ENCODE measurements at places on chromosomes 11 and 22.

- no peak for DNase-seq
These were observed 2.2 kb downstream of the ZNF143 start for GRCh38 chr11:9462806-9463537.

DNA sequence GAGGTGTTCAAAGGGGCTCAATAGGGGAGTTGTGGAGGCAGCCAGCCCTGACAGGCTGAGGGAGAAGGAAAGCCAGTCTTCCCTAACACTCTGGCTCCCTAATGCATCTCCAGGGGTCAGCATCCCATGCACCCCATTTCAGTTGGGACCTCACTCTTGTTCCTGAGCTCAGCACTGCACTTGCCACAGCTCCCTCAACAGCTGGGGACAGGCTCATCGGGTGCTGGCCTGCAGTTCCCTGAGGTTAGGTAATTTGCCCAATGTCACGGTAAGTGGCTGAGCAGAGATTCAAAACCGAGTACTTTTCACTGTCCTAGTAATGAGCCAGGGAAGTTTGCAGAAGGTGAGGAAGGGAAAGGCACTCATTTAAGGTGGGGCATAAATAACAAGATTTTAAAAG is 20.8 kb downstream of the VSTM5 start:
- no peak for DNase-seq

GRCh38 chr22:46446799-46447198 is 90.6 kb downstream of the CELSR1 start:
- DNase-seq, result no peak

DNA sequence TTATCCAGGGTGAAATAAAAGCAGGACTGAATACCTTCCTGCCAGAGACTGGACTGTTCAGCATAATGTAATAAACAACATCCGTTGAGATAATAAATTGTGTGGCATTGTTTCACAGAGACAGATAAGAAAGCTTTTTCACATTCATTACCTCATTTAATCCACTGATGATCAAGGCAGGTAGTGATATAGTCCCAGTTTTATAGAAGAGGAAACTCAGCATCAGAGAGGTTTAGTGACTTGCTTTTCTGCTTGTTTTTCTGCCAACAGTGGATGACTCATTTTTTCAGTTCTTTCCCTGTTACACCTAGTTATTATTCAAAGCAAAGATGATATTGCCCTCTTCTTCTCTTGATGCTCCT is 4.0 kb downstream of the MYO18B start:
- peak; percentile 47 for DNase-seq

DNA sequence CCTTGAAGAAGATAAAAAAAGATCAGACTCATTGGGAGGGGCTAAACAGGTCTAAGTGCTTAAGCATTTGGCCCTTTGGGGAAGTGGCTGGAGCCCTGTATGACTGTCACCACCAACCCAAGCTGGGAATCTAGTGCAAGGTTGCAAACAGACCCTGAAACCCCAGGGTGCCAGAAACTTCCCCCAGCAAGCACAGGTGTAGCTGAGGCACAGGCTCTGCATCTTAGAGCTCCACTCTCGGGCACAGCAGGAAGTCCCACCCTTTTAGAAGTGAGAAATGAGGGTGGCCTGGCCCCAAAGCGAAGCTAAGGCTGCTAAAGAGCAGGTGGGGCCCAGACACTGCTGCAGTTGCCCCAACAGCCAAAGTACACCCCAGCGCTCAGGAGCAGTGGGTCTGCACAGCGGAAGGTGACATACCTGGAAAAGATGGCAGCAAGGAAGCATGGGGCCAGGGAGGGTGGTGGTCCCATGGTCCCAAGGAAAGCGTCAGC is 5.8 kb upstream of the KDM2A start:
- DNase-seq, result no peak

DNA sequence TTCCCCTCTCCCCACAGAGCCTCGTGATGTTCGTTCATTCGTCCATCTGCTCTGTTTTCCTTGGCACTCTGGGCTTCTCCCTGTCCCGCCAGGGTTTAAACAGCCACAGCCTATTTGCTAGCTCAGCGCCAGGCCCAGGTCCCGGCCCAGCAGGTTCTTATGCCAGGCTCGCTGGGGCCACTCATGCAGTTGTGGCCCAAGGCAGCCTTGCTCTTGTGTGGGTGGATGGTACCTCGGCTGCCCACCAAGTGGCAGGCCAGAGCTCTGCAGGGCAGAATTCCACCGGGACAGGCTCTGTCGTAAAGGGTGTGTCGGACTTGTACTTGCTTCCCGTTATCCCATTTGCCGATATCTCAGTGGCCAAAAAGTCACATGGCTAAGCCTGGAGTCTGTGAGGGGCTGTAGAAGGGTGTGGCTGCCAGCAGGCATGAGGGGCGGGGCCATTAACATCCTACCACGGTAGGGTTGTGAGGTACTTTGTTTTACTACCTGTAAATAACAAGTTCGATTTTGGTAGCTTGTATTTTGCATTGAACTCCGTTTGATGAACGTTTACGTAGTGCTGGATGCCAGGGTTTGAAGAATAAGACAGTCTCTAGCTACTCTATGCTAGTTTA is 7.9 kb downstream of the FAM118A start:
- no peak for DNase-seq

DNA sequence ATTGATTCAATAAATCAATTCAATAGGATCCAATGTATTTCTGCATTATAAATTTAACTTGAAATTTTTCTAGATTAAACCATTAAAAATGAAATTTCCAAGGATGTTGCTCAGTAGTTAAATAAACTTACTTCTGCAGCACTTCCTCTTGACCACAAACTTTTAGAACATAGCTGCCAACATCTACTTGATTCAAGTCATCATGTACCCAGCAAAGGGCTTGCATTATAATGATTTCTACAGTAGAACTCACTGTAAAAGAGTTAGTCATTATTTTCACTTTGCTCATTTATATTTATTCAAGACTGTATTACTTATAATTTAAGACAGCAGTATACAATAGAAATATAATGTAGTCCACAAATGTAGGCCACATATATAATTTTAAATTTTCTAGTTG is 59.2 kb downstream of the PIK3C2A start:
- DNase-seq, result no peak

GRCh38 chr22:46892866-46893265 is 130.4 kb downstream of the TBC1D22A start:
- no peak for DNase-seq

DNA sequence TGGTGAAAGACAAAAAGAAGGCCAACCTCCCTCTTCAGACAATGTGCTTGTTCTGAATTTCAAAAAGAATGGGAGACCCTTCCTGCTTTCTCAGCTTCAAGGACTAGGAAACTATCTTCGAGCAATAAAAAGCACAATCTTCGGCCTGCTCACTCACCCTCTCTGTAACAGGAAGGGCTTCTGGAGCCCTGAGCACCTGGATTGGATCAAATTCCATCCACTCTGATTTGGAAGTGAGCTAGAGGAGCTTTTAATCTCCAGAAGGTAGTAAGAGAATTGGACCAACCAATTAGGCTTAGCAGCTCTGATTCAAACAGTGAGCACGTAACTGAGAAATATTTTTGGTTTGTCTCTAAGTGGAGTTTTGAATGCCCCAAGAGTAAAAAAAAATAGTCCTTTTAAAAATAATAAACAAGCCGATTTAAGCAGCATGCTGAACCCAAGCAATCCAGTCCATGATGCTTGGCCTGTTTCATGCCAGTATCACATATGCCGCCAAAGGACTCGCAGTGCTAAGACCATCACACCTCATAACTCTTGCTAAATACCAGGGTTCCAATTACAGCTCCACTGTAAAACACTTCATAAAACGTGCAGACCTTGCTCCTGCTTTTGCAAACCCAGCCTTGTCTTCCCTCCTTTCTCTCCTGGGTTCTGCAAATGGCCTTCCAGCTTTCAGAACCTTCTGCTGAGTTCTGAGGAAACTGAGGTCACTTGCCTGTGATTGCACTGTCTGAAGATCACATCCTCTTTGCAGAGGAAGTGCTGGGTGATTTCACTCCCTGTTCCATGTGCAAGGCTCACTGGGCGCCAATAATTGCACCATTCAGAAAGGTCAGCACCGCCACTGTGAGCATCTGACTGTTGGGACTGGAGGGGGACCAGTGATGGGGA is 74.4 kb downstream of the SLC1A2 start:
- no peak for DNase-seq

GRCh38 chr11:114664641-114665040 is 13.7 kb upstream of the NXPE2 start:
- DNase-seq, result no peak

DNA sequence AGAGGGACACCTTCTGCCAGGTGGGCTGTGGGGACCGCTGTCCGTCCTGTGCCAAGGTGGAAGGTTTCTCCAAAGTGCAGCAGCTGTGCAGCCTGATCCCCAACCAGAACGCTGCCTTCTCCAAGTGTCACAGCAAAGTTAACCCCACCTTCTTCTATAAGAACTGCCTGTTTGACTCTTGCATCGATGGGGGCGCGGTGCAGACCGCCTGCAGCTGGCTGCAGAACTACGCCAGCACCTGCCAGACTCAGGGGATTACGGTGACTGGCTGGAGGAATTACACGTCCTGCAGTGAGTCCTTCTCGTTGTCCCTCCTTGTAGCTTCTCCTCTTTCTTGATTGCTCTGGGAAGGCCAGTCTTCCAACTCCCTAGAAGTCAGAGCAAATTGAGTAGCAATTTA is 44.8 kb downstream of the TECTA start:
- no peak for DNase-seq

GRCh38 chr11:65595543-65596281 is at the start of gene KCNK7:
Gene KCNK7 (minus strand): TSS chr11:65595800. CDS start chr11:65595772, 28 bp downstream.
- peak; percentile 66 for DNase-seq

DNA sequence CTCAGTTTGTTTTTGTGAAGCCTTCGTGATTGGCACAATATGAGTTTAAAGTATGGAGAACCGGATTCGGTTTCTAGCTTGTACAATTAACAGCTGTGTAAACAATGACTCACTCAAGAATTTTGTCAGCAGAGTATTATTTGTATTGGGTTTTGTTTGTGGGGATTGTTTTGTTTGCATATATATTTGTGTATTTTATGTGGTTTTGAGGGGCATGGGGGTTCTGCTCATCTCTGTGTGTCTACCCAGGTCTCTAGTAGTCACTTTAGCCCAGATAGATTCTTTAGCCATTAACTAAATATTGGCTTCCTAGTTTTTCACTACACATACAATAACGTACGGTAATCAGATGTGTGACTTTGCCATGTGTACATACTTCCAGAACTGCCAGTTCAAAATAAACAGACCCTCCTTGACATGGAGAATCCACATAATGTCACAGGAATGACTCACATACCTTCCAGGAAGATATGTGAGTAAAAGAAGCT is 7.5 kb upstream of the MS4A7 start:
- DNase-seq, result no peak

GRCh38 chr22:40628354-40629042 is 8.0 kb downstream of the MRTFA start:
- DNase-seq, result peak; percentile 61

GRCh38 chr22:45065726-45066125 is 55.9 kb upstream of the PHF21B start:
- DNase-seq, result no peak

- no peak for DNase-seq
These were observed 10.6 kb upstream of the IFTAP start for GRCh38 chr11:36583667-36584066.

DNA sequence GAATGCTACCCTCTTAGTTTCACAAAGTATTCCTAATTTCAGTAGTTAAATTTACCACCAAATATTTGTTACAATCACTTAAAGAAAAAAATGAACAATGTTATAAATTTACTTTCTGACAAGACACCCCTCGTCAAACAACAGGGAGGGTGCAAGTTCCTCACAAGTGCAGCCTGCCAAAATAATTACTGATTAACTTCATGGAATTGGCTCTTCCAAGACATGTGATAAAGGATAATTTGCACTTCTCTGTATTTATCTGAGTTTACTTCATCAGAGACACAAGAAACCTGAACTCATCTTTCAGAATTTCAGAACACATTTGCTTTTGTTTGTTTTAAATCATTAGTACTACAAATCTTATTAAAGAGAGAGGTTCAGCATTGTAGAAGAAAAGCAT is 66.5 kb downstream of the LARGE2 start:
- DNase-seq, result no peak

GRCh38 chr11:112499153-112499880 is 238.7 kb upstream of the PLET1 start:
- DNase-seq, result no peak

GRCh38 chr11:64303109-64304031 is 2.0 kb upstream of the ESRRA start:
- no peak for DNase-seq

DNA sequence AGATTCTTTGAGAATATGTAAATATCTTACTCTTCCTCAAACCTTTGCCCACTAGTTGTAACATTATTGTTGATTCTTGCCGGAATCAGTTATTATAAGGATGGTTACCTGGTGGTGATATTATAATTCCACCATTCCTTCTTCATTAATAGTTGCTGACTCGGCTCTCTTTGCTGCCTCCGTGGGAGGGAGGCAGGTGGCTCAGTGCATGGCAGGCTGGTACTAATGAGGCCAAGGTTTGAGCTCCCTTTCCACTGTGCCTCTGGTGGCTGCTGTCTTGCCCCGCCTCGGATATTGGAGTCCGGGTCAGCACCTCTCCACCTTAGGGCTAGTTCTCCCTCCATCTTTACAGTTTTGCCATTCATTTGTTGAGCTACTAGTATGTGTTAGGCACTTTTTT is 12.7 kb downstream of the CD6 start:
- DNase-seq, result no peak

GRCh38 chr22:34842630-34843029 is 223.3 kb upstream of the ISX start:
- DNase-seq, result no peak

DNA sequence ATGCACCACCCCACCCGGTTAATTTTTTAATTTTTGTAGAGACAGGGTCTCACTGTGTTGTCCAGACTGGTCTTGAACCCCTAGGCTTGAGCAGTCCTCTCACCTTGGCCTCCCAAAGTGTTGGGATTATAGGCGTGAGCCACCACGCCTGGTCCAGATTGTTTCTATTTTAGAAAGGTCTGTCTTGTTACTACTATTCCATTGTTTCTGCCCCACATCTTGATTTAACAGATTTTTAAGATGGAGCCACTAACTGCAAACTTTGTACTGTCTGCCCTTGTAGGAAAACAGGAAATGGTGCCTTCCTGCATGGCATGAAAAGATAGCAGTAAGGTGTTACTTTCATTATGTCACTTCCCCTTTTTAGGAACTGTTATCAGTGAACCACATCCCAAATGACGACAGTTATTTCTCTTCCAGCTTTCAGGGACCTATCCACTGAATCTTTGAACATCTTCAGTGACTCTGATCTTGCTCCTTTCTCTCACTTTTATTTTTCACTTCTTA is 23.2 kb downstream of the TAF1D start:
- DNase-seq, result no peak

DNA sequence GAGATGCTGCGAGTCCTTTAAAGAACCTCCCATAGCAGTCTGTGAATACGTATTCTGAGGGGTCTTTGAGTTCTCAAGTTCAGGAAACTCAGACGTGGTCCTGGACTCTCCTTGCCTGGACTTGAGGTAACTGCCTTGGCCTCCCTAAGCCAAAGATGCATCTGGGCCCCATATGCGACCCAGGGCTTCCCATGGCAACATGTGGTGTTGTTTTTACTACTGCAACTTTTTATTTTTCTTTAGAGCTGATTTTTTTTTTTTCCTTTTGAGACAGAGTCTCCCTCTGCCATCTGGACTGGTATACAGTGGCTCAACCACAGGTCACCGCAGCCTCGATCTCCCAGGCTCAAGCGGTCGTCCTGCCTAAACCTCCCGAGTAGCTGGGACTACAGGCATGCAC is 321.1 kb downstream of the ST3GAL4 start:
- no peak for DNase-seq
